ENCODE measurements at places on chromosomes 2 and 18.

GRCh38 chr18:79525556-79526467 lies 130.1 kb downstream of the NFATC1 start:
- DNase-seq, result no peak

DNA sequence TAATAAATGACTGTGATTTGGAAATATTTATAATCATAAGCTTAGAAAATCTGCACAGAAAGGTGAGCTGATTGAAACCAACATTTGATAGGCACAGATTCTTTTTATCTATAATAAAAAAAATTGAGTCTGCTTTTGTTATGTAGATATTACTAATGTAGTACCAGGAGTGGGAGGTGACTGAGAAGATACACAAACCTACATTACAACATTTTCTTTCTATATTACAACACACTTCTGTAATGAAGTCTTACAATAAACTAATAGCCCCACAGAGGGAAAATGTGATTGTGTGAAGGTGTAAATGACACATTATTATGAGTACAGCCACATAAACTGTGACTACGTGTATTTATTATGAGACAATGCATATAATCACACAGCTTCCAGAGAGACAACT lies 241.6 kb downstream of the PIEZO2 start:
- DNase-seq, result no peak

- DNase-seq, result no peak
These were observed 44.2 kb downstream of the NRXN1 start for GRCh38 chr2:50987616-50988313.

GRCh38 chr2:185676316-185676715 lies 62.3 kb upstream of the FSIP2 start:
- DNase-seq, result no peak

GRCh38 chr2:55616551-55617174 lies 759 bp downstream of the PPP4R3B start:
- DNase-seq, result peak; percentile 57

DNA sequence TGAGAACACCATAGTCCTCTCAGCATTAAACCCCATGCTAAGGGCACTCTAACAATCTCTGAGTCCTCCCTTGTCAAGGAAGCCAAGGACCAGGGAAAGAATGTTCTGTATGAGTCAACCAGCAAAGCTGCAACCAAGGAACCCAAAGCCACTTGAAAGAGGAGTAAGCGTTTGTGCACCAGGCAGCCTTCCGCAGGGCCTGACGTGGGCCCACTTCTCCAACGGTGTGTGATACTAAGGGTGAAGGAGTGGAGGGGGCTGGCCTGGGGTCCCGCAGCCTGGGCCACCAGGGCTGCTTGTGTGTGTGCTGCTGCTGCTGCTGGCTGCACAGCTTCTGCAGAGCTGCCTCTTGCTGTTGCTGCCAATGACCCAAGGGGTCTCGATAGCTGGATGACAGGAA lies 30.1 kb upstream of the GALNT14 start:
- DNase-seq, result no peak

DNA sequence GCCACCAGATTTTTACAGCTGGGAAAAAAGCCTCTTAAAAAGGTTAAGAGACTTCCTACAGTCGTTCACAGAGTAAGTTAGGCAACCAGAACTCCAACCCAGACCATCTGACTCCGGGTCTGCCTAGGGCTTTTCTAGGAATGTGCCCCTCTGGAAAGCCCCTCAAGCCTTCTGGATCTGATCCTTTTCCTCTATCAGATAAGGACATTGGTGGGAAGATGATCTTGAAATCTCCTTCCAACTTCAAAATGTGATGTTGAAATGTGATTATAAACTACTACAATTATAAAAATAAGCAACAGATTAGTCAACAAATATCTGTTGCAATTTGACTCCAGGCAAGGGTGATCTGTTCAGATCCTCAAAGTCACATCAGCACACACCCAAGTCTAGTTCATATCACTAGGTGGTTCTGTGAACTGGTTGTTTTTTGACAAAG lies 270.4 kb downstream of the ARHGAP15 start:
- no peak for DNase-seq

DNA sequence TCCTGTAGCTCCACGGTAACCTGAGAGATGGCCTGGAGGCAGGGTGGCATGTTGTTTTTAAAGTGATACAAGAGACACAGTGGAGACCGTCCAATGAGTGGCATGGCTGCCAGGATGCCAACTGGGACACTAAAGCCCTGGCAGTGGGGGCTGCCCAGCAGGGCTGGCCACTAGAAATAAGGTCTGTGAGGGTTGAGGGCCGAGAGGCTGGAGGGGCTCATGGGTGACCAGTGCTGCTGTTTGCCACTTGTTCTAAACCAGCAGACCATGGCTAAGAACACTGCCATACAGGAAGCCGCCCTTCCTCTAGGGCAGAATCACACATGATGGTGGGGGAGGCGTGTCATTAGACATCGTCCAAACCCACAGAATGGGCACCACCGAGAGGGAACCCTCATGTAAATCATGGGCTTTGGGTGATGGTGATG lies 71.9 kb downstream of the ALPK2 start:
- DNase-seq, result no peak

DNA sequence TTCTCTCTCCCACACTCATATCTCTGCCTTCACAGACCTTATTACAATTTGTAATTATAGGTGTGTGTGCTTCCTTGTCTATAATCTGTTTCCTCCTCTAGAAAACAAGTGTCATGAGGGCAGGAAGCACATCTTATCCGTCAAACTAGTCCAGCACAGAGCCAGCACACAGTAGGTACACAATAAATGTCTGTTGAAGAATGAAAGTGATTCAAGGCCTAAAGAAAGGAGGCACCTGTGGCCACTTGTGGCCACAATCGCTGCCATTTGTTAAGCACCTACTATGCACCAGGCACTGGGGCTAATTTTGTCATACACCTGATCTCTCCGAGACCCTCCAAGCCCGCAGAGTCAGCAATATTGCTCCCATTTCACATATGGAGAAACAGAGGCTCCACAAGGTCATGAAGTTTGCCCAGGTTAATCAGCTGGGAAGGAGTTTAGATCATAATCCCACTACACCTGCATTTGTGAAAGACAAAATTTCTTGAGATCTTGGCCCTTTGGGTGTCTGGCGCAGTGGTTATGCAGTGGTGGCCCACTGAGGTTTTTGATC lies 78.4 kb downstream of the TNS1 start:
- DNase-seq, result no peak

- DNase-seq, result no peak
These were observed 984.3 kb downstream of the BCL11A start for GRCh38 chr2:59569124-59569523.

DNA sequence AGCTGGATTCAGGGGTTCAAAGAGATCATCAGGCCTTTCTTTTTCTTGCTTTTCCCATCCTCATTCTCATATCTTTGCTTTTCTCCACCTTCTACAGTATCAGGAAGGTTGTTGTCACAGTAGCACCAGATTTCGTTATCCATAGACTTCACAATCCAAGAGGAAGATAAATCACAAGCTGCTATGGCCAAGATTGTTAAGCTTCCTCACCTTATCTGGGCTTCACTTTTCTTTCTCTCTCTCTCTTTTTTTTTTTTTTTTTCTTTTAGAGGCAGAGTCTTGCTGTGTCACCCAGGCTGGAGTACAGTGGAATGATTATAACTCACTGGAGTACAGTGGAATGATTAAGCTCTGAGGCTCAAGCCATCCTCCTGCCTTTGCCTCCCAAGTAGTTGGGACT lies 93.5 kb downstream of the TTC27 start:
- no peak for DNase-seq

- no peak for DNase-seq
These were observed 929.9 kb upstream of the FANCL start for GRCh38 chr2:59171019-59171418.

GRCh38 chr2:8803658-8804379 lies 33.6 kb downstream of the KIDINS220 start:
- peak; percentile 2 for DNase-seq

GRCh38 chr2:57534358-57534757 lies 512.2 kb upstream of the VRK2 start:
- no peak for DNase-seq

DNA sequence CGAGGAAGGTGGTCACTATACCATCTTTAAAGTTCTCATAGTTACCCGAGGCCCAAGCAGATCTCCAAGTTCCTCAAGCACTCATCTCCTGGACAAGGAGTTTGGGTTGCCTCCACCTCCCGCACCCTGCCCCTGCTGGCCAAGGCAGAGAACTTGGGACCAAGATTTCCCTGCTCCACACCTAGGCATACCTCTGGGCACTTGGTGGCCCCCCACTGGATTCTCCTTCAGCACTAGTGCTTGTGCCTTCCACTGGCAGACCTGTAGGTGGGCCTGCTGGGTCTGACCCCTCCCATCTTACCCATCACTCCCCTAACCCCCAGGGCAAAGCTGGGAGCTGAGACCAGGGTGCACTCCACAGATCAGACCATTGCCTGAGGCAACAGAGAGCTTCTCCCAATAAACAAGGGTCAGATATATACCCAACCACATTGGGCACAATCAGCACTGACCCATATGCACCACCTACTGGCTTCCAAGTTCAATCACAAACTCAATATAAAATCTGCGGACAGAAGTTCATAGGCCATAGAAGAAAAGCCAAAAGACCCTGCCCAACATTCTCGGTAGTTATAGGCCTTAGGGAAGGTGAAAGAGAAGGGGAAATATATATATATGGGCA lies 244.2 kb downstream of the EXOC6B start:
- DNase-seq, result no peak

DNA sequence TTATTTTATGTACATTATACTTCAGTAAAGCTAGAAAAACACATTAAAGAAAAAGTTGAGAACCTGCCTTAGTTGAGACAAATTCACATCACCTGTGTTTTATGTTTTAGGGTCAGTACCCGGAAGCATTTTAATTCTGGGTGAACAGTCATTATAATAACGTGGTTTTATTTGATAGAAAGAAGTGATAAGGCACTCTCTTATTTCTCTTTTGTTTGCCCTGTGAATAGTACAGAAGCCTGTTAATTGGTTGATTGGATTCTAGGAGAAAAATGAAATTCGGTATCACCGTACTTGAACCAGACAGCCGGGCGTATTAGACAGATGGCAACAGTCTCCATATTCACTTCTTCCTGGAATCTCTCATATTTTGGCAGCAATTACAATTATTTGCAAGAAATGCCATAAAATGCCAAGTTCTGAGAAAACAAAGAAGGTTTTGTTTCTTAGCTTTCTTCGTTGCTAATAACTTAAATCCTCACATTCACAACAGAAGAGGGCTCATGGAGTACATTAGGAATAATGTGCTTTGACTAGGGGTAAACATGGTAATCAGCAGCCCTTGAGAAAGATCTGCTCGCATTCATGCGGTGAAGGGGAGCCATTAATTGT lies 168.7 kb upstream of the RASGRP3 start:
- no peak for DNase-seq

DNA sequence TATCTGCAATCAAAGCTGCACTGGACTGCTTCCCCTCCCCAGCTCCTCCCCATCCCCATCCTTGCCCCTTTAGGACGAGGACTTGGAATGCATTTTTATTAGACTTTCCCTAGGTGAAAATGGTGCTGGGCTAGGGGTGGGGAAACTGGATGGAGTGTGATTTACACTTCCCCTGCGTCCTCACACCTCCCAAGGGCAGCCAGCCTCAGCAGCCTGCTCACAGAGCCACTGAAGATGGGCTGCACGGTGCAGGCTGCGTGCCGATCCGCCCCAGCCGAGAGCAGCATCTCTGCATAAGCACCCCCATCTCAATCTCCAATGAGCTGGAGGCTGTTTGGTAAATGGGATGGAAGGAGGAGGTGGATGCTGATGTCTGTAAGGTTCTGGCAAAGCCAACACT lies 87.6 kb downstream of the ZBTB7C start:
- no peak for DNase-seq

DNA sequence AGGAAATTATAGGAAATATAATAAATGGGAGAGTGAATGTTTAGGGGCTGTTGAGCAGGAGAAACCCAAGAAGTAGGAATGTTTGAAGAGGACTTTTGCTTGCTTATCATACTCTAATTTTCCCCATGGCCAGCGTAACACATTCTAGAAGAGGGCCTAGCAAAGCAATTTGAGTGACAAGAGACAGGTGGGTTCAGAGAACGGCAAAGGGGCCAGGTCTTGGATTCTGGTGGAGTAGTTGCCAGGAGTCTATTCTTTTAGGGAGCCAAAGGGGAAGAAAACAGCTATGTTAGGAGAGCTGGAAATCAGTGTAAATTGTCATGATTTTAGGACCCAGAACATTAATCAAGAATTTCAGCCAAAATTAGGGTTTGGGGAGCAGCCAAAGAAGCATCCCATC lies 96.5 kb downstream of the COL5A2 start:
- no peak for DNase-seq

DNA sequence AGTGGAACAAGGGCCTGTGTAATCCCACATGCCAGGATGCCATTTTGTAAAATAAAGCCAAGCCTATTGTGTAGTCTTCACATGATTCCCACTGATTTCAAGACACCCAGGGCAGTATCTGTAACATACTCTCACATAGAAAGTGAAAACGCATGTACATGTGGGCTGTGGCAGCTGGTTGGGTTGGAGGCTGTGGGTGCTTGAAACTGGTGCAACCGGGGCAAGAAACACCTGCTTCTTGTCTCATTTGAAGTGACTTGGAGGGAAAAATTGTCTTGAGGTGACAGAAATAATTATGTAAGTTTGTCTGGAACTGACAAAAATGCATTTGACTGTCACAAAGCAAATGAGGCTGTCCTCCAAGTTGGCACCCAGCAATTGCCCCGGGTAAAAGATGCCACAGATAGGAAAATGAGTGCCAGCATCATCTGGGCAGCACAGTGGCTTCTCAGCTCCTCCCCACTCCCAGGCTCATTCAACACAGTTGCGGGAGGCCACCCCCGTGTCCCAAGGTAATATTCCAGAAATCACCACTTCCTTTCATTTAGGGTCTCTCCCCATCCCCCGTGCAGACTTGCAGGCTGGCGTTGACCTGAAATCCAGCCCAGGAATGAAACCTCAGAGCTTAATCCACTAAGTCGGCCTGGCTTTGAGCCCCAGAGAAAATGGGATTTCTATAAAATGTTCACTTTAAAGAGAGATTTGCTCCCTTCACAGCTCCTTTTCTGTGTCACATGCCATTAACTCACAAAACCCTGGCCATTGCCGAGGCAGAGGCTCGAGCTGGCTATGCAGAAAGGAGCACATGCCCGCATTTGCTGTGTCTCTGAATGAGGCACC lies 293.9 kb upstream of the PARD3B start:
- DNase-seq, result no peak

- no peak for DNase-seq
These were observed 89.8 kb downstream of the INO80D start for GRCh38 chr2:205996161-205996560.

DNA sequence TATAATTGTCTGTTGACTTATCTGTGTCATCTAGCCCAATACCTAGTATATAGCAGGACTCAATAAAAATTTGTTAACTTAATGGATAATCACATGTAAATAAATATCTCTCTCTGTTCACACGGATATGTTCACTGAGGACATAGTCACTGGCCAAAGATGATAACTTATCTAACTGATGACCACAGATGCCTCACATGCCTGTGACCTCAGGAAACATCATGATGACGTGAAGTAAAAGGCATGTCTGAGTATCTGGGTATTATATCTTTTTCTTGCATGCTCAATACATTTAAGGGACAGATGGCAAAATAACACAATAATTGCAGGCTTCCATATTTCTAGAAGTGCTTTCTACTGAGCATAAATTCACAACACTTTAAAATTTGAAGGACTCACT lies 41.4 kb upstream of the PARD3B start:
- DNase-seq, result no peak
